AG09319 (cell line): ENCODE measurements at places on chromosomes 2 and 18.

- DNase-seq: no peak
These were observed 180.4 kb downstream of the FAM210A start for GRCh38 chr18:13545955-13546354.

DNA sequence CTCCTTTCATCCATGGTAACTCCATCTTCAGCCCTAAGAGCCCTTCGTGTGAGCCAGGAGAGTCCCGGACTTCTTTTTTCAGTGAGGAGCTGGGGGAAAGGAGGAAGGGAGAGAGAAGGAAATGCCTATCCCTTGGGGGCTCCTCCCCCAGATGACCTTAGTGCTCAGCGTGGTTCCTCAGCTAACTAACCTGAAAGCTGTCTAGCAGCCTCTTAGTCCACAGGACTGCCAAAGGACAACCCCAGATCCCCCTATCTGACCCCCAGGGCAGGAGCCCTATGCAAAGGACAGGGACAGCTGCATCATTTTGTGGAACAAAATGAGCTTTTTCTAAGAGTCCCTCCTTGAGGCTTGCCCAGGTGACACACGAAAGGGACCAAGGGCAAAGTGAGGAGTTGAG, 7.9 kb downstream of the SPR start:
- DNase-seq: no peak

DNA sequence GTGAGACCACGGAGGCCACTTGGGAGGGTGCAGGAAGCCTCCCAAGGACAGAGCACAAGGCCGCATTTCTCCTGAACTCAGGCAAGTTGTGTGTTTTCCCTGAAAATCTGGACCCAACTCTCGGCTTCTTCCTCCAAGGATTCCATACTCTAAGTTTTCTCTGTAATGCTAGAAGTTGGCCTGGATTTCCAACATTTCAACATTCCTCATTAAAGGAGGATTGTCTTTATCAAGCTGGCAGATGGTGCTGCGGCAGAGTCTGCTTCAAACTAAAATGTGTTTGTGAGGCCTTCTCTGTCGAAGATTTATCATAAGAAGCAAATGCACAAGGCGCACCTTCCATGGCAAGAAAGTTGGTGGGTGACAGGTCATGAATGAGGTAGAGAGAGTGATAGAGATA, 94.4 kb upstream of the SATB2 start:
- no peak for DNase-seq

DNA sequence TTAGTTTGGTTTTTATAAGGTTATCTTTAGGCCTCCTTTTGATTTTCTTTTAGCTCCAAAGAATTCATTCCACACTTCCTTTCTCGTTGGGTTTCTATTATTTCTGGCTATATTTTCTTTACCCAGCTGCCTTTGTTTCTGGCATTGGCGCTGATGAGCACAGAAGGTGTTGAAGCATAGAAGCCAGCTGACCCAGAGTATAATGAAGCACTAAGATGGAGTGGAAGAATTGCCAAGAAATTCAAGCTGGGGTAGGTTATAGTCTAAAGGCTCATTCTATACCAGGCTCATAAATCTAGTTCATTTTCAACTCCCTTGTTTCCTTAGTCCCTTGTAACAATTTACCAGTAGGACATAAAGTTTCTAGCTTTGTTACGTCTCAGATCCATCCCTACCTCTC, 169.5 kb downstream of the HRH4 start:
- DNase-seq: no peak

- no peak for DNase-seq
These were observed 164.7 kb downstream of the MREG start for GRCh38 chr2:215848698-215849097.

GRCh38 chr2:120910956-120911951, 175.6 kb downstream of the GLI2 start:
- no peak for DNase-seq

DNA sequence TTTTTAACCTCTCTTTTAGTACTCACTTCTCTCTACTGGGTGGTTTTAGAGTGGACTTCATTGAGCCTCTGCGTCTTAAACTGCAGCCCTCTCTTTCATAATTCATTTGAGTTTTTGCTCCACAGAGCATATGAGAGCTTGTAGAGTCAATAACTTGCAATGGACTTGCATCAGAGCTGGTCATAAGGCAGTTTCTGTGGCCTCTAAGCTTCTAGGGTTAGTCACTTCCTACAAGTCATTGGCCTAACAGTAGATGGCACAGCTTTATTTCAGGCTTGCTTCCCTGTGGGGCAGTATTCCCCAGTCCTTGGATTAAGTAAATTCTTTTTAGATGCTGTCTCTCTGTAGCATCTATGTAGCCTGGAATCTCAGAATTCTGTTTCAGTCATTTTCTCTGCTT, 1435.7 kb downstream of the LRP1B start:
- DNase-seq: no peak

DNA sequence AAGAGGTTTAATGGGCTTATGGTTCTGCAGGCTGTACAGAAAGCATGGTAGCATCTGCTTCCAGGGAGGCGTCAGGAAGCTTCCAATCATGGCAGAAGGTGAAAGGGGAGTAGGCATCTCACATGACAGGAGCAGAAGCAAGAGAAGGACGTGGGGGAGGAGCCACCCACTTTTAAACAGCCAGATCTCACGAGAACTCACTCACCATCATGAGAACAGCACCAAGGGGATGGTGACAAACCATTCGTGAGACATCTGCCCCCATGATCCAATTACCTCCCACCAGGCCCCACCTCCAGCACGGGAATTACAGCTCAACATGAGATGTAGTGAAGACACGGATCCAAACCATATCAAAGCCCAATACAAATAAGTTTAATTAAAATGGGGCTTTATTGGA, 113.8 kb downstream of the ATL2 start:
- DNase-seq: no peak

DNA sequence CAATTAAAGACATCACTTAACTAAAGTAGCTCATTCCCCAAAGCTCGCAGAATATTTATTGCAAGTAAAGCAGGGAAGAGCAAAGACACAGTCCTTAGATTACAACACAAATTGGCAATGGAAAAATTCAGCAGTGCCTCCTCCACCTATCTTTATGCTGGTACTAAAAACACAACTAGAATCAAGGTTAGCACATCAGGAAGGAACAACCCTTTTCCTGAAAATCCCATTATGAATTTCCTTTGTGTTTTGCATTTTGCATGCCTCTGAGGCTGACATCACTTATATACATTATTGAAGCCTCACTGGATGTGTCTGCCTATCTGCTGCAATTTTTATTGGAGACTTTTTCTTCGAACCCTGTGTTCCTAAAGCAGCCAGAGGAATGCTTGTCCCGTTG, 193.8 kb upstream of the STK17B start:
- no peak for DNase-seq

GRCh38 chr2:212721026-212721451, 182.4 kb upstream of the ERBB4 start:
- no peak for DNase-seq

DNA sequence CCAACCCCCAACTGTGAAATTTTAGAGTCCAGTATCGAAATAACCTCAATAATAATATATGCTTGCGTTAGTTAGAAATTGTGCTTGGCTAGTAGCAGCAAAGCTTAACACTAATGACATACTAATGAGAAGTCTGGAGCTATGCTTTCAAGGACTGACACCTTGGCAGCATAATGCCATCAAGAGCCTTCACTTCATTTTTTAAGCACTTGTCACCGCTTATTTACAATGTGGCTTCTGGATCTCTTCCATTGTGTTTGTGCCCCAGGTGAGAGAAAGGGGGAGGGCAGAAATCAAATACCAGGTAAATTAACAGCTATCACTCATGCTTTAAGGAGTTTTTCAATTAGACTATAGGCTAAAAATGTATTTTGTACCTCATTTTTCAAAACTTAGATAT, 101.5 kb downstream of the CDH7 start:
- DNase-seq: no peak

- no peak for DNase-seq
These were observed 659.8 kb downstream of the CPS1 start for GRCh38 chr2:211216221-211216620.

- DNase-seq: no peak
These were observed 42.6 kb downstream of the TTR start for GRCh38 chr18:31634331-31634713.

- no peak for DNase-seq
These were observed 65.3 kb upstream of the GLI2 start for GRCh38 chr2:120670371-120670770.

DNA sequence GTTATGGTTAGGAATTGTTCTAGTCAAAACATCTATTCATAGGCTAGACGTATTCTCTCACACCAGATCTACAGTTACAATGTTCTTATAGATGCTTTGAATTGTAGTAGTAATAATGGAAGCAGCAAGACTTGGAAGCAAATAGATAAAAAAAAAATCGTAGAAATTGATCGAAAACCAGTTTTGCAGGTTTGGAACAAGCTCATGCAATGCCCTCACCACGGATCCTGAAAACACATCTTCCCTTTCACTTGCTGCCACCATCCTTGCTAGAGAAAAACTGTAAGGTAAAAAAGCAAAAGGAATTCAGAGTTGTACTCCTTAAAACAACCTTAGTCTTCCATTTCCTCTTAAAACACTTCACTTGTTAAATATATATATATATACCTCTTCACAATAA, 4.4 kb downstream of the SULT1C4 start:
- DNase-seq: no peak

GRCh38 chr2:69770193-69770702, 28.3 kb downstream of the ANXA4 start:
- DNase-seq: peak; percentile 61

DNA sequence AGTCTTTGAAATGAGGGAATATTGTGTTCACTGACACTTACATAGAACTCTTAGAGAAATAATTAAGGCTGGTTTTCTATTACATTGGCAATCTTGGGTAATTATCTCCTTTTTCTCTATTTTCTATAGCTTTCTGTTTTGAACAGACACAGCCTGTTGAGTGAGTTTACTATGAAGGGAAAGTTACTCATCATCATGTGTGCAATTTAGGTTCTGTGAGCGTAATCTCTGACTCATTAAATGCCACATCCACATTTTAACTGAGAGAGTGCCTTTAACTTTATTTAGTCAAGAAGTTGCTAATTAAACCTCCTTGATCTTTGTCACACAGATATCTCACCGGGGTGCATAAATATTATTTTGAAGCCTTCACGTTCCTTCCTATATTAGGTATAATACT, 174.0 kb upstream of the SLC8A1 start:
- peak; percentile 16 for DNase-seq

GRCh38 chr2:156380117-156380645, 47.7 kb upstream of the NR4A2 start:
- DNase-seq: no peak

- DNase-seq: no peak
These were observed 366.4 kb upstream of the CDH20 start for GRCh38 chr18:60966876-60967275.
